ENCODE measurements at places on chromosomes 6 and 20. TPM values are rescaled to one million over a fixed set of nuclear protein-coding genes. Genes with fewer than 3 reads are reported as not detected.

GRM1 gene
- total RNA-seq = under 0.01 TPM

CLPSL2 gene
- total RNA-seq = not detected

PTCHD4 gene
- 17.7 TPM for total RNA-seq

TAAR5 gene
- not detected for total RNA-seq

FAM209A gene
- total RNA-seq = 0.33 TPM

CPXM1 gene
- under 0.01 TPM for total RNA-seq

STMND1 gene
- total RNA-seq = not detected

OPRM1 gene
- not detected for total RNA-seq

C6orf15 gene
- total RNA-seq = 1.2 TPM

HMGCLL1 gene
- total RNA-seq = not detected

NFKBIE gene
- total RNA-seq = 4.8 TPM

CCM2L gene
- total RNA-seq = not detected

SLA2 gene
- not detected for total RNA-seq

TNFRSF6B gene
- total RNA-seq = 0.39 TPM

CNBD2 gene
- 3.5 TPM for total RNA-seq

SIGLEC1 gene
- not detected for total RNA-seq

MED20 gene
- 49.7 TPM for total RNA-seq

AARS2 gene
- total RNA-seq = 15.3 TPM

RSPO3 gene
- not detected for total RNA-seq

SLC13A3 gene
- 3.9 TPM for total RNA-seq

BPIFB4 gene
- total RNA-seq = not detected

FOXA2 gene
- not detected for total RNA-seq

PPIL6 gene
- total RNA-seq = 0.22 TPM

KCNK17 gene
- total RNA-seq = not detected

TPD52L1 gene
- 88.3 TPM for total RNA-seq

TRAPPC3L gene
- total RNA-seq = not detected

RGS17 gene
- under 0.01 TPM for total RNA-seq

THEMIS gene
- total RNA-seq = not detected

MYCT1 gene
- not detected for total RNA-seq

PHACTR3 gene
- 1.6 TPM for total RNA-seq

EPHA7 gene
- total RNA-seq = under 0.01 TPM

ALDH5A1 gene
- 1.3 TPM for total RNA-seq

NPEPL1 gene
- 20.8 TPM for total RNA-seq

RBPJL gene
- total RNA-seq = not detected

SIRPG gene
- not detected for total RNA-seq

TREML1 gene
- not detected for total RNA-seq

PNLDC1 gene
- total RNA-seq = not detected

NKX2-4 gene
- total RNA-seq = not detected

CDSN gene
- total RNA-seq = 69.1 TPM

Data from placental epithelial cell (primary cell).